ENCODE measurements at places on chromosomes 6 and 20. TPM values are rescaled to one million over a fixed set of nuclear protein-coding genes. Genes with fewer than 3 reads are reported as not detected.

The PTK6 gene
- 0.69 TPM for total RNA-seq

The TMEM181 gene
- 16.4 TPM for total RNA-seq

The EEF1A2 gene
- total RNA-seq = 10.9 TPM

The ARFGEF3 gene
- 3.6 TPM for total RNA-seq

The SYCP2L gene
- total RNA-seq = not detected

The QKI gene
- 49.0 TPM for total RNA-seq

The GJA10 gene
- not detected for total RNA-seq

The MATN4 gene
- 0.11 TPM for total RNA-seq

The ETV7 gene
- 16.9 TPM for total RNA-seq

- no peak for ATAC-seq
These were observed 41.4 kb downstream of the MAP3K7 start for GRCh38 chr6:90545448-90545847.

DNA sequence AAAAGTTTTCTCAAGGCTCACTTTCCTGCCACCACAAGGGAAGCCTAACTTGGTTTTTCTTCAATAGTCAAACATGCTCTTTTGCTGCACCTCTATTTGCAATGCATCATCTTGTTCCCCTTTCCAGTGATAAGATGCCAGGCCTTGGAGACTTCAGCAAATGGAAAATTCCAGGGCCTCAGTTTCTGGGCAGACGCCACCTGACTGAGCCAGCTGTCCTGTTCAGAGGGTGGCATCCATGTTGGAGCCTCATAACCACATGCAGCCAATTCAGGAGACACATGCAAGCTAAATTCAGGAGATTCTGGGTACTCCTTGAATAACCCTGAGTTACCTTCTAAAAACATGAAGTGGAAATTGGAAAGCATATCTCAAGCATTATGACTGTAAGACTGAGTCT lies 285.6 kb upstream of the RNF24 start:
- ATAC-seq = no peak

DNA sequence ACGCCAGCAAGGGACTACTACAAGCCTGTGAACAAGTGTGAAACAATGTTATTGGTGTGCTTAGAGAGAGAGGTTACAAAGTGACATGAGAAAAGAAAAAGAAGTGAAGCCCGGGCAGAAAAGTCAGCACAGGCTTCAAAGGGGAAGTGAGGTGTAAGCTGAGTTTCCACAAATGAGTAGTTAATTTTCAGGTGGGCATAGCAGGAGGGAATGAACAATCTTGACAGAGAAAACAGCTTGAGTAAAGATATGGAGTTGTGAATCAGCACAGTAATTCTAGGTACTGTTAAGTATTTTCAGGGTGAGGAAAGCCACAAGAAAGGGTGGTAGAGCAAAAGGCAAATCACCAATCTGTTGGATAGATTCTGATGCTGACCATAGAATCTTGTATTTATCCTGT lies 4.3 kb downstream of the KCNQ5 start:
- ATAC-seq = peak; percentile 65

DNA sequence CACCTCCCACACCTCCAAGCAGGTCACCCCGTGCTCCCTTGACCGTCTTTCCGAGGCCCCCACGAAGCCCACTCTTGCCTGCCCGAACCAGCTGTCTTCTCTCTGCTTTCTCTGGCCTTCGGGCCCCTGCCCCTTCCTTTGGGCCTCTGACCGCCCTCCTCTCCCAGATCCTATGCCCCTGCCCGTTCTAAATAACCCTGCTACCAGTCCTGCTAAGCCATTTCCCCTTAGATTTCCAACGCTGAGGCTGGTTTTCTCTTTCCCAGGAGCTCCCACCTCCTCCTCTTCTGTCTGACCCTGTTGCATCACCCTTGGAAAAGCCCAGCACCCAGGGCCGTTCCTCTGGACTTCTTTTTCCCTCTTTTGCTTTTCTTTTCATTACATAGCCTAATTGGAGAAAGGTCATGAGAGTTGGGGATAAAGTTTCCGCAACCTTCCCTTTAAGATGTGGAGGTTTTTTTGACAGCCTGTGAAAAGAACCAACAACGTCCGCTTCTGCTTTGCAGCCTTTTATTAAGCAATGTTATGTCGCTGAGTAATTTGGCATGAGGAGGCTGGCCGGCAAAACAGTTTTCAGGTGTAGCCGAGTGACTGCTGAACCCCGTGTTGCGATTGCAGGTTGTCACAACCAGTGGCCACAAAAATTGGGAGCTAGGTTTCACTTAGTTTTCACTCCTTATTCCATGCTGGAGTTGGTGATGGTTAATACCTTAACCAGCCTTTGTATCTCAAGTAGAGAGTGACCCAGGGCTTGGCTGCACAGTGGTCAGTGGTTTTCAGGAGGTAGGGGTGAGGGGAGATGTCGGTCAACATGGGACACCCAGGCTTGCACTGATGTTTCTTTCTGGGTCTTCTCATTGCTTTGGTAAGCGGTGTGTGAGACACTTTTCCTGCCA lies 970 bp downstream of the BLTP3A start:
- peak; percentile 3 for ATAC-seq

GRCh38 chr6:83781506-83781905 lies 71.7 kb upstream of the RIPPLY2 start:
- no peak for ATAC-seq

GRCh38 chr6:26086211-26086610 lies 1.0 kb upstream of the HFE start:
- peak; percentile 84 for ATAC-seq

GRCh38 chr20:36808317-36809257 lies 35.0 kb upstream of the DSN1 start:
- ATAC-seq = peak; percentile 82

- ATAC-seq = peak; percentile 56
These were observed 51.5 kb downstream of the CTCFL start for GRCh38 chr20:57473246-57474048.

DNA sequence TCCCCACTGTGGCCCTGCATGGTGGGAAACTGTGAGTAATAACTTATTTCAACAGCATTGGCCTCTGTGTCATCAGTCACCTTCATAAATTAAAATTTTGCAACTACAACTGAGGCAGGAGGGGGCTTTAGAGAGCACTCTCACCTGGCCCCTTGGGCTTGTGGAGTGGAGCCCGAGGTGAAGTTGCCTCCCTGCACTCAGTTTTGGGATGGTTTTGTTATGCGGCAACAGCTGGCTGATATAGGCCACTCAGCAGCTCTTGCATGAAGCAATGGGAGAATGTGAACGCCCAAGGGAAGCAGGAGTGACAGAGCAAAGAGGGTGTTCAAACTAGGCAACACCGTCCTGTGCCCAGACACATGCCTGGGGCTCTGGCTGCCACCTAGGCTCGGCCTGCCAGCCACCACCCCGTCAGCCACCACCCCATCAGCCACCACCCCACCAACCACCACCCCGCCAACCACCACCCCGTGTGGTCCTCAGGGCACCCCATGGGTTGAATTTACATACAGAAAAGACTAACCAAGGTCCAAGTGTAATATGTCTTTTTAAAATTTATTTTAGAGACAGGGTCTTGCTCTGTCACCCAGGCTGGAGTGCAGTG lies 4.3 kb upstream of the GFRA4 start:
- no peak for ATAC-seq

- ATAC-seq = peak; percentile 3
These were observed 826 bp upstream of the PYGB start for GRCh38 chr20:25247000-25247517.

GRCh38 chr6:139364302-139364981 lies 10.0 kb downstream of the CITED2 start:
- peak; percentile 24 for ATAC-seq

DNA sequence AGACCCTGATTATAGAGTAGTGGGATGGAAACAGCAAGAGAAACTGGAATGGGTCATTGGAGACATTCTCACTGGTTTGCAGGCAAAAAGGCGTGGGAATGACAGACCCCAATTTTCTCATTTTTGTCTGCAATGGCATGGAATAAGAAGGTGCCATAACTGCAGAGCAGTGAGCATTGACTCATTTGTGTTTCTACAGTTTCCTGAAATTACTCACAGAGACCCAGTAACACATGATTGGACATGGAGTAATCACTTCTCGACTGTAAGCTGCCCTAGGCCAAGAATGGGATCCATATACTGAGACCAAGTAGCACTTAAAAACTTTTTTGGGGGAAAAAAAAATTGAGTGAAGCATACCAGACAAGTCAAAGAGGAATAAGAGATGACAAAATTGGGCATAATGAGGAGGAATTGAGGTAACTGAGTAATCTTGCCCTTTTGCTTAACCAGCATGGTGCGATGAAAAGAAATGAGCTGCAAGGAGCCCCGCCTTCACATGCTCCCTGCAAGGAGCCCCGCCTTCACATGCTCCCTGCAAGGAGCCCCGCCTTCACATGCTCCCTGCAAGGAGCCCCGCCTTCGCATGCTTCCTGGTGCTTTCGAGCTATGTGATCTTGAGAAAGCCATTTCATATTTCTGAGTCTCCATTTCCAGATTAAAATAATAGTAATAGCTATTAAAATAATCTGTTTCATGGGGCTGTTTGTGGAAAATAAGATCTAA lies 44.1 kb downstream of the NHSL1 start:
- peak; percentile 83 for ATAC-seq

- ATAC-seq = no peak
These were observed 56.0 kb downstream of the TGM2 start for GRCh38 chr20:38108986-38109541.

- ATAC-seq = peak; percentile 71
These were observed 38.4 kb downstream of the ALDH8A1 start for GRCh38 chr6:134911547-134911946.

DNA sequence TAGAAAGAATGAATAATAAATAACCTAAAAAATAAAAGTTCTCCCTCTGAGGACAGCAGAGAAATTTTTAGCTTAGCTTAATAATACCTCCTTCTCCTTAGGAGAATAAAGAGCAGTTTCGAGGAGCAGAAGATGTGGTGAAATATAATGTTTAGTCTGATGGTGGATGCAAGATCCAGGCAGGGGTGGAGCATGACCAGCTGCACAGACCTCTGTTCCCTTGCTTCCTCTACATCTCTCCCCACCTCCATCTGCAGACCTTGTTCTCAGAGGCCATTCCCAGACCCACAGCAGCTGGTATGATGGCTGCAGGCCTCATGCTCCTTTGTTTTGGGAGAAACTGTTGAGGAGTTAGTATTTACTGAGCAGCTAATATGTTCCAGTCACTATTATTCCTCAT lies 1.5 kb downstream of the BTN3A2 start:
- no peak for ATAC-seq

DNA sequence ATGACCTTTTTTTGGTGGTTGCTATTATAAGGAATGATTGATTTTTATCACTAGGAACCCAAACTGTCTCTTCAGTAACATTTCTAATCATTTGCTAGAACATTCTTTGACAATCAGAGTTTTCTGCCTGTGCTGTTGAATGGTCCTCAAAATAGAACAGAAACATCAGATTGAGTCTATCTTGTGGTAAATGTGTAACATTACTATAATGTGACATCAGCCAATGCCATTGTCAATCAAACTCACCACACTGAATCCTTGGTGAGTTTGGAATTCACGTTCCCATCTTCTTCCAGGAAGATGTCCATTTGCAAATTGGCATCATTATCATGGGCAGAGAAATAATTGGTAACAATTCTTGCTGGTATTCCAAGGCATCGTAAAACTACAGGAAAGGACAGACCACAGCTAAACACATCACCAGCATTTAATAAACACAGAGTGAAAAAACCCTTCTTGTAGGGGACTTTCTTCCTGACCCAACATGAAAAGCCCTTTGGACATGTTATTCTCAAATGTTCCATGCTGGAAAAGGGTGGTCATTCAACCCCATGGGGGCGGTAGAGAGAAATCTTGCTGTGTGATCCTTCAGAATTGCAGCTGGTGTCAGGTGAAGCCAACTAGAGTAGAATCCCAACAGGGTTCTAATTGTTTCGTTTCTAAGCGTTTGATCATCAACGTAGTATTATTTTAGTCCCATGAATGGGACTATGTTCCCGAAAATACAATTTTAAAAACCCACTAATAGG lies 98.5 kb downstream of the F13A1 start:
- no peak for ATAC-seq

DNA sequence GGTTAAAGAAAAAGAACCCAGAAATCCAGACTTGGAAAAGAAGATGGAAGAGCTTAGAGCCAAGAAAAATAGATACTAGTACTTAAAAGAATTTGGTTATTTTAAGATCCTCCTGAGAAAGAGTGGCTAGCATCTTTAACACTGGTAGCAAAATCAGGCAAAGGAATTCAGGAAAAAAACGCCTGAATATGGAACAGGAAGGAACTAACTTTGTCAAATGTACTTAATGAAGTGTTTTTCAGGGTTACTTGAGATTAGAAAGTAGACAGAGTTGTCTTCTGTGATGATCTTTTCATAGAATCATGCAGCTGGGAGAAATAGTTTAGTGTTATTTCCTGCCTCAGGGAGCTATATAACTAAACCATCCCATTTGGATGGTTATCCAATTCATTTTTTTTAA lies 50.8 kb upstream of the SASH1 start:
- no peak for ATAC-seq

DNA sequence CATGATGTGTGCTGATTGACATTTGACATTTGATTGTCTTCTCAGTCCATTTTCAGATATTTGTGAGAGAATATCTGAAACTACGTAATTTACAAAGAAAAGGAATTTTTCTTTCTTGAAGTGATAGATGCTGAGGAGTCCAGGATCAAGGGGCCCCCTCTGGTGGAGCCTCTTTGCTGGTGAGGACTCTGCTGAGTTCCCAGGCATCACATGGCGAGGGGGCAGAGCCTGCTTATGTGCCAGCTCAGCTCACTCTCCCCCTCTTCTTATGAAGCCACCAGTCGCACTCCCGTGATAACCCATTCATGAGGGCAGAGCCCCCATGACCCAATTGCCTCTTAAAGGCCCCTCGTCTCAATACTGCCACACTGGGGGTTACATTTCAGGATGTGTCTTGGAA lies 91.3 kb downstream of the RPP40 start:
- no peak for ATAC-seq

- ATAC-seq = no peak
These were observed 66.5 kb downstream of the MYLK4 start for GRCh38 chr6:2684103-2684749.

- no peak for ATAC-seq
These were observed 35.7 kb downstream of the TOMM6 start for GRCh38 chr6:41823178-41823577.
